ENCODE measurements at places on chromosomes 5 and 9.

DNA sequence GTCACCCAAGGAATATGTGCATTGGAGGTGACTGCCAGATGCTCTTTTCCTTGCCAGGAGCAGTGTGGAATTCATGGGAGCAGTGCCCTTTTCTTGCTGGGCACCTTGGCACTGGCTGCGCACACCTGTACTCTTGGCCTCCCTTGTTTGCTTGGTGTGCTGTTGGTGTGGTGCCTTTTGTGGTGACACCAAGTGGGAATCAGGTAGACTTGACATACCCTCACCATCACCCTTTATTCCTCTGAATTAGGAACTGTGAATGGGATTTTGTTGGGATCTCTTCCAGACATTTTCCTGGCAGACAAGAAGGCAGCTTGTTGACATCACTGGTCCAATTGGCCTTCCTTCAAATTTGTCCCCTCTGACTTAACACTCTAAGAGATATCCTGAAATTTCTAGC is 82.3 kb downstream of the RAI14 start:
- DNase-seq, result peak; percentile 81

- no peak for DNase-seq
Observed at GRCh38 chr5:92470770-92471169, 1087.7 kb upstream of the ARRDC3 start.

DNA sequence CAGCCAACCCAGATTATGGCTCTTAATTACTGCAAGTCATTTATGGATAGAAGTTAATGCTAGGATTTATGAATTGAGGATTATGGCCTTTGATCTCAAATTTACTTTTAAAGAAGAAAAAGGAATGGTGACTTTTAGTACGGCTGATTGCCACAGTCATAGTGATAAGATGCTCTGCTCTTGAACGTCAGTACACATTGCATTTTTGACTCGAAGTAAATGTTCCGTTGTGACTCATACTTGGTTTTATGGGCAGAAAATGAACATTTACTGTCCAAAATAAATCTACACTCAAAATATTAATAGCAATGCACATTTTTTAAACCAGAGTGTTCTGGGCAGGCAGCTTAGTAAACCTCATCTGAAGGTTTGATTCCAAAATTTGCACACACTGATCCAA is 830 bp downstream of the ADAMTSL1 start:
- no peak for DNase-seq

DNA sequence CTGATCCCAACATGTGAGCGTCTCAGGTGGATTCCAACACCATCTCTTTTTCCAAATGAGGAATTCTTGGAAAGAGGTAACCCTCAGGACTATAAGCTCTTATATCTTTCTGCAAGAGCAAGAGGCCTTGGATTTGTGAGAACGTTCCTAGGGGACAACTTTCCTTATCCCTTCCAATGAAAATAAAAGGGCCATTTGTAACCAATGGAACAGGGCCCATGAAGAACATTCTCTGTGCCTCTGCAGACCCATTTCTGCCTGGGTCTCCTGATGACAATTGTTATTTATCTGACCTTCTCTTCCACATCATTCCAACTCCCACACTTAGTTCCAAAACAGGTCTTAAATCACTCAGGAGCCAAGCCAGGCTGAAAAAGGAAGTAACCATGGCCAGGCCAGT is 202.6 kb downstream of the ZNF462 start:
- no peak for DNase-seq

- no peak for DNase-seq
Observed at GRCh38 chr5:151054709-151055108, 26.1 kb downstream of the TNIP1 start.

- DNase-seq, result no peak
Observed at GRCh38 chr9:113659740-113660139, 196.2 kb downstream of the RGS3 start.

DNA sequence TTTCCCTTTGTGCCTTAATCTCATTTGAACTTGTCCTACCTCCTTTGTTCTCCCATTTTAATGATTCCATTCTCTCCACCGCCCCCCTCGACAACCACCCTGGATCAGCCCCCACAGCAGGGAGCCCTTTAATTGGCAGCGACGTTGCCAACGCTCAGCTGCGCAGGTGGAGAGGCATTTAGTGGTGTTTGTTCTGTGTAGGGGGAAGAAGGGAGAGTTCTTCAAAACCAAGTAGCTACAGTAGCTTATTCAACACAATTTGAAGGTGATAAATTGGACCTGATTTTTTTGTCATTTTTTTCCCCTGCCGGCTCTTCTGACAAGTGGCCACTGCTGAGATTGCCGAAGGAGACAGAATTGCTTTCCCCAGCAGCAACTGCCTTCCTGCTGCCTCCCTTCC is 499.1 kb downstream of the CDK5RAP2 start:
- no peak for DNase-seq
